Adrenal gland (tissue), 19 donors: ENCODE measurements at places on chromosomes 11 and 22. TPM values are rescaled to one million over a fixed set of nuclear protein-coding genes. Genes with fewer than 3 reads are reported as not detected.

Gene MCHR1
- 0.32 TPM for polyA plus RNA-seq

Gene MUC2
- polyA plus RNA-seq, result under 0.01 TPM

Gene DCHS1
- polyA plus RNA-seq, result 5.0 TPM

Gene TTC36
- polyA plus RNA-seq, result 0.80 TPM

Gene CDON
- polyA plus RNA-seq, result 1.1 TPM

Gene HTR3A
- polyA plus RNA-seq, result 0.03 TPM

Gene SAA4
- polyA plus RNA-seq, result 4.2 TPM

Gene MRGPRF
- polyA plus RNA-seq, result 0.71 TPM

Gene POU2AF2
- not detected for polyA plus RNA-seq

Gene TCP11L1
- 8.8 TPM for polyA plus RNA-seq

Gene SAAL1
- 11.4 TPM for polyA plus RNA-seq

Gene MUC5AC
- not detected for polyA plus RNA-seq

Gene CECR2
- 1.5 TPM for polyA plus RNA-seq

Gene TEX54
- polyA plus RNA-seq, result not detected

Gene SLC43A3
- polyA plus RNA-seq, result 23.2 TPM

Gene FGF19
- polyA plus RNA-seq, result not detected

Gene OR52N4
- polyA plus RNA-seq, result 0.11 TPM

Gene C22orf42
- 0.17 TPM for polyA plus RNA-seq

Gene GPHA2
- 0.67 TPM for polyA plus RNA-seq

Gene RNF214
- polyA plus RNA-seq, result 21.6 TPM
